ENCODE measurements at places on chromosomes 3 and 15.
A peak's percentile ranks its signal among the peaks of the same experiment; 100 is the strongest.

GRCh38 chr3:169389211-169389924 lies 274.1 kb downstream of the MECOM start:
- DNase-seq: no peak

GRCh38 chr3:98536456-98537017 lies 4.8 kb downstream of the GPR15 start:
- DNase-seq: no peak

DNA sequence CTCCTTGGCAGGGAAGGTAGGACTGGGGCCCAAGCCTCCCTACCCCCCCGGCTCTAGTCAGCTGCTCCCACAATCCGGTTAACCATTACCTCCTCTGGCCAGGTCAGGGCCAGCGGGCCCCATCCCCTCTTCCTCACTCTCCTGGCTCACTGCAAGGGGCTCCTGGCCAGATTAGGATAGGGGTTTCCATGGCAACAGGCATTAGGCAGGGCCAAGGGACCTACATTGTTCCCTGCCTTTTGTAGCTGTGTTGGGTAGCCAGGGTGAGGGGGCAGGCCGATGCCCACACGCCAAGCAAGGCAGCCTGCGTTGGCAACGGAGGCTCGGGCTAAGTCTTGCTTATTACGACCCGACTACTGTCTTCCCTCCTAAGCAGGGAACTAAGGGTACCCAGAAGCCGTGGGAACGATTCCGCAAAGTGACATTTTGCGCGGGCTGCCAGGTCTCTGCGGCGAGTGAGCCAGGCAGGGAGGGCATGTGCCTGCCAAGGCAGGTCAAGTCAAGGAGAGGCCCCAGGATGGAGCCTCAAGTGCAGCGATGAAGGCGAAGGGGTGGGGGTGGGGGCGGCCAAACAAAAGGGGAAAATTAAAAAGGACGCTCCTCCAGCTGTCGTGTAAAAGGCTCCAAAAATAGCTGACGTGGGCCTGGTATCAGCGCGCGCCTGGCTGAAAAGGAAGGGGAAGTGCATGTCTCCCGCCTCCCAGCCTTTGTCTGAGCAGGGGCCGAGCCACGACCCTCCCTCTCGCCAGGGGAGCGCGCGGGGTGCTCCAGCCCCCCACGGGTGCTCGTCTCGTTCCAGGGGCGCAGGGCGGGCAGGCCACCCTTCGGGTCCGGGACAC lies 919 bp downstream of the IDH2 start:
- no peak for DNase-seq

- peak; percentile 64 for DNase-seq
Measured at GRCh38 chr3:155323063-155323666, 29.7 kb upstream of the STRIT1 start.

DNA sequence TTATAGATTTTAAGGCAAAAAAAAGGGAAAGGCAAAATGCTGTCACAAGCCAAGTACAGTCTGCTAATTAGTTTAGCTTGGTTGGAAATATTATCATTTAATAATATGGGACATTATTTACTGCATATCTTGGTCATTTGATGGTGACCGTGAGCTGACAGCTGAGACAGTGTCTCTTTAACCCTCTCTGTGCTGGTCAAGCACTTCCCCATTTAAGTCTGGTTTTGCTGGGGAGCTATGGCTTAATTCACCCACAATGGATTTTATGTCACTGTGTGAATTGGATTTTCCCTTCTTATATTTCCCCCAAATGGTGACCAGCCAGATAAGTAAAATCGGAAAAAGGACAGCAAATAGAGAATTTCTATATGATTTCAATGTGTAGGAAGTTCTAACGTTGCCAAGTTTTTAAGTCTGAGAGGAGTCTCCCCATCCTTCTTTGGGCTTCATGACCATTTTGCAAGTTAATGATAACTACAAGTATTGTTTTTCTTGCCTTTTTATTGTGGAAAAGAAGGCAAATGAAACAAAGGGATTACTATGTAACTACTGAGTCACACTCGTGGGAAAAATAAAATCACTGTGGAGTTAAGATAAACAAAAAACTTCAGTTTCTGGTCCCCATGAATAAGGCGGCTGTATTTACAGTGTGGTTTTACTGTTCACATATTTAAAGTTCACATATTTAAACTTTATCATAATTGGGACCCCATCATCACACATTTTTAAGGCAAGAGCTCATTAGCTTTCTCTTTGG lies 373.5 kb downstream of the NR2F2 start:
- DNase-seq: no peak

- no peak for DNase-seq
Measured at GRCh38 chr3:87761341-87761740, 297.5 kb downstream of the CGGBP1 start.

DNA sequence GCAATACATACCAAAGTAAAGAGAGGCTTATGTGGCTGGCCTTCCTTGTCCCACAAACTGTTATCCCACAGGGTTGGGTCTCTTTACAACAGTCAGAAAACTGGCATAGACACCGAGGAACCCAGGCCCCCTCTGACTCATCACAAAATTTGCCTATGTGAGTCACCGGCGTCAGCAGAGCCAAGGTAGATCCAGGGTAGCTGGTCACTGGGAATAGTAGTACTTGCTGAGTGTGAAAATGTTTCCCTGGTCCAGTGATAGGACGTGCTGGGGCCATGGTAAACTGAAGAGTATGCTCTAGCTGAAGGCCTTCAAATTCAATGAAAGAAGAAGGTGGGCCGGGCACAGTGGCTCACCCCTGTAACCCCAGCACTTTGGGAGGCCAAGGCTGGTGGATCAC lies 27.1 kb upstream of the SKIL start:
- no peak for DNase-seq

DNA sequence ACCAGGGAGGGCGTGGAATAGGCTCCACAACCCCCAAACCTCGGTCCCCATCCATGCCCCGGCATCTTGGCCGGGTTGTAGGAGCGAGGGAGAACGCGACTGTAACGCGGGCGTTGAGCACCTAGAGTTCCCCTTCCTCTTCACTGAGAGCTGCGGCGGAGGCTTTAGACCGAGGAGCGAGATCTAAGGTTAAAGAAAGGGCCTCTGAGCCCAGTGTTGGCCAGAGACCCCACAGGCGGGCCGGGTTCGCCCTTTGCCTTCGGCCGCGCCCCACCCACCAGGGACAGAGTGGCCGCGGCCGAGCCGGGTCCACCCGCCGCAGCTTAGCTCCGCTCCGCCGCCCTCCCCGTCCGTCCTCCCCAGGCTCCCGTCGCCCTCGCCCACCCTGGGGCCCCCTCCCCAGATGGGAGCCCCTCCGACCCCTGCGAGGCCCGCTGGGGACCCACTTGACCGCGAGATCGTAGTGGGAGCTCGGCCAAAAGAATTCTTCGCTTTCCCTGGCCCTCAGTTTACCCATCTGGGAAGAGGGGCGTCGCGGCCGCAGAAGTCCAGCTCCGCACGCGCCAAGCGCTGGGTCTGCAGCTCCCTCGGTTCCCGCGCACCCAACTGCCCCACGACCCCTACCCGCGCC lies 425 bp downstream of the ANPEP start:
- no peak for DNase-seq

DNA sequence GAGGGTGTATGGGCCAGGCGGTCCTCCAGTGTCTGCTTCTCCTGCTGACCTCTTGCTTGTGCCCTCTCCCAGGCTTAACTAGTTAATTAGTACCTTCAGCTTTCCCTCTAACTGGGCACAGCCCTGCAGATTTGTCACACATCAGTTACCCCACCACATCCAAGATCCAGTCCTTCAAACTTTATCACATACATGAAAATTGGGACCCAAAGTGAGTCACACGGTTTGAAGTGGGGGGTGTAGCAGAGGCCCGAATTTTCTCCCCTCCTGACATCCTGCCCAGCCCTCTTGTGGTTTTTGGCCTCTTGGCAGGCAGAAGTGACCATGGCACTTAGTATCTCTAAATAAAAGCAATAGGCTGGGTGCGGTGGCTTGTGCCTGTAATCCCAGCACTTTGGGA lies 3.9 kb downstream of the MAPKAPK3 start:
- DNase-seq: no peak

- no peak for DNase-seq
Measured at GRCh38 chr3:178584722-178585380, 48.6 kb downstream of the KCNMB2 start.

DNA sequence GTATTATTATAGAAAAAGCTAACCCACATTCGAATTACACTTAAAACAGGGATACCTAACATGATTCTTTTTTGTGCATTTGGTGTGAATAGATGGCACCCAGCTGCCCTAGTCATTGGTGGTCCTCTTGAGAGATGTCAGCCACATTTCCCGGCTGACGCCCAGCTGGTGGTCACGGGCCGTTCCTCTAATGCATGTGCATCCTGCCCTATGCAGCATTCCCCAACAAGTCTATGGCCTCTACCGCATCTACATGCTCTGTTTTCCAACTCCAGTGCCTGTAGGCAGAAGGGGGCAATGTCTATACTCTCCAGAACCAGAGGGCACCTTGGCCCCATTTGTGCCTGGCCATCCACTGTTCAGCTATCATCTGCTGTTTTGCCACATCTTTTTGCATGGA lies 78.6 kb upstream of the PRICKLE2 start:
- DNase-seq: no peak
